ENCODE measurements at places on chromosomes 4 and X. TPM values are rescaled to one million over a fixed set of nuclear protein-coding genes. Genes with fewer than 3 reads are reported as not detected.

Gene FABP2
- not detected for polyA plus RNA-seq

Gene HPF1
- 26.3 TPM for polyA plus RNA-seq

Gene DCAF16
- polyA plus RNA-seq: 16.3 TPM

GRCh38 chr4:169870507-169870906 is 112.8 kb upstream of the HPF1 start:
- DNase-seq: no peak

Measured in urinary bladder (tissue), 4 donors.